A673 (cell line): ENCODE measurements at places on chromosomes 12 and 14. TPM values are rescaled to one million over a fixed set of nuclear protein-coding genes. Genes with fewer than 3 reads are reported as not detected.

Gene ANKRD9
- total RNA-seq = 28.0 and 35.9 TPM in 2 replicates

Gene TBC1D30
- 2.0 and 2.1 TPM in 2 replicates for total RNA-seq

Gene PCED1B
- 2.1 and 3.1 TPM in 2 replicates for total RNA-seq

Gene BEGAIN
- total RNA-seq = 0.84 and 1.3 TPM in 2 replicates

Gene PROX2
- total RNA-seq = not detected in 2 replicates

Gene SERPINA5
- not detected in 2 replicates for total RNA-seq

Gene OR6C2
- not detected in 2 replicates for total RNA-seq

Gene ABCC9
- 0.04 TPM in 1 of 2 replicates, not detected in the other for total RNA-seq

Gene PSMA3
- total RNA-seq = 355 and 375 TPM in 2 replicates

DNA sequence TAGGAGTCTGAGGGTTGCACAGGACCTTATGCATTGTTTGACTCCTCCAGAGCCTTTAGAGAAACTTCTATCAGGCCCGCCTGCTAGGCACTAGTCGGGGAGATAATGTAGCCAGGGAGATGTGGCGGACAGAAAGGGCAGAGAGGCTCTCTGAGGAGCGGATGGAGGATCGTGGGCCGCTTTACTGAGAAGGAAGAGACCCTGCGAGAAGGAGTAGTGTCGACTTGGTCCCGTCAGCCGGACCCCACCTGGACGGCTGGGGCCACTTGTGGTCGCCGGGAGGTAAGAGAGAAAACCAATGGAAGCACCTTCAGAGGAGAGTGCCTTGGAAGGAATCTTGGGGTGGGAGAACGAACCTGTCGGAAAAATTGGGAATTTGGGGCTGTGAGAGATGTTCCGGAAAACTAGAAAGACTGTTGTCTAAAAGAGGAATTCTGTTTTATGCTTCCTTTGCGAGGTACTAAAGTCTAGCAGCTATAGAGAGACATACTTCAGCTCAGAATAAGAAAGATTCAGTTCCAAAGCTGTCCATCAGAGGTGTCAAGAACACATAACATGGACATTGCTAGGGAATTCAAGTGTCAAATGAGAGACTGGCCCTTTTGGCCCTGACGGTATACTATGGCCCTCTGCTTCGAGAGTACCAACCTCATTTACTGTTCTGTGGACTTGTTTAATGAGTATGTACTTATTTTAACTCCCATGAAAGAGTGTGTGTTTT, 660 bp upstream of the MCRS1 start:
- peak overlapping the region; percentile 89 for H3K4me3 ChIP-seq
- peaks cover 8% of the 10 kb centered on the region for H3K4me1 ChIP-seq
- no peak for DNase-seq
- H3K27me3 ChIP-seq = no peaks in the 10 kb centered on the region
- peaks cover 27% of the 10 kb centered on the region for H3K36me3 ChIP-seq
- peak overlapping the region; percentile 96 for H3K27ac ChIP-seq

- no peaks in the 10 kb centered on the region for H3K27me3 ChIP-seq
- H3K36me3 ChIP-seq = no peaks in the 10 kb centered on the region
- no peak overlapping the region for H3K4me3 ChIP-seq
- peaks cover 17% of the 10 kb centered on the region for H3K4me1 ChIP-seq
Measured at GRCh38 chr14:68696266-68696665, 96.6 kb downstream of the ZFP36L1 start.

DNA sequence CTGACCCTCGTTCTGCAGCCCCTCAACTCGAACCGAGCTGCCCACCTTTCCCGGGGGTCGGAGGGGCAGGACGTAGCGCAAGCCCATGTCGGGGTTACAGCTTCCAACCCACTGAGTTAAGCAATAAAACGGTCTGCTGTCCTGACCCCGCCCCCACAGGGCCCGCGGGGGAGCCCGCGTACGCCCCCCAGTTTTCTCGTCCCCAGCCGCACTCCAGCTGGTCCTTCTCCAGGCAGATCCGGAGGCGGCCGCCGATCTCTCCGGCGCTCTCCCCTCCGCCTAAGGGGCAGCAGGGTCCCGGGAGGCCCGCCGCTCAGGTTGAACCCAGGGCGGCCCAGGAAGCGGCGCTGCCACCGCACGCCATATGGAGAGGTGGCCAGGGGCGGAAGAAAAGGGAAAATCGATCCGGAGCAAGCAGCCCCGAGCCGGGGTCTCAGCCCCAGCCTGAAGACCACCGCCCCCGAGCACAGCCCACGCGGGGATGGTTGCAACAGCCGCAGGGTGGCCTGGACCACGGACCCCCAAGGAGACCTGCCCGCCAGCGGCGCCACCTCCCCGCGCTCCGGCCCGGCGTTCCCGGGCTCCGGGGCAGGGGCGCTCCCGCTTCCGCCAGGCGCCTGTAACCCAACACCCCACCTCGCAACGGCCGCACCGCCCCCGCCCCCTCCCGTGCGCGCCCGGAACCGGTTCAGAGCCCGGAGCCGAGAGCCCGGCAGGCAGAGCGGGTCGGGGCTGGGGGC, 760 bp downstream of the ACTN1 start:
- peak; percentile 63 for DNase-seq
- H3K4me1 ChIP-seq = peaks cover 13% of the 10 kb centered on the region
- peaks cover 11% of the 10 kb centered on the region for H3K36me3 ChIP-seq
- H3K27me3 ChIP-seq = no peaks in the 10 kb centered on the region

DNA sequence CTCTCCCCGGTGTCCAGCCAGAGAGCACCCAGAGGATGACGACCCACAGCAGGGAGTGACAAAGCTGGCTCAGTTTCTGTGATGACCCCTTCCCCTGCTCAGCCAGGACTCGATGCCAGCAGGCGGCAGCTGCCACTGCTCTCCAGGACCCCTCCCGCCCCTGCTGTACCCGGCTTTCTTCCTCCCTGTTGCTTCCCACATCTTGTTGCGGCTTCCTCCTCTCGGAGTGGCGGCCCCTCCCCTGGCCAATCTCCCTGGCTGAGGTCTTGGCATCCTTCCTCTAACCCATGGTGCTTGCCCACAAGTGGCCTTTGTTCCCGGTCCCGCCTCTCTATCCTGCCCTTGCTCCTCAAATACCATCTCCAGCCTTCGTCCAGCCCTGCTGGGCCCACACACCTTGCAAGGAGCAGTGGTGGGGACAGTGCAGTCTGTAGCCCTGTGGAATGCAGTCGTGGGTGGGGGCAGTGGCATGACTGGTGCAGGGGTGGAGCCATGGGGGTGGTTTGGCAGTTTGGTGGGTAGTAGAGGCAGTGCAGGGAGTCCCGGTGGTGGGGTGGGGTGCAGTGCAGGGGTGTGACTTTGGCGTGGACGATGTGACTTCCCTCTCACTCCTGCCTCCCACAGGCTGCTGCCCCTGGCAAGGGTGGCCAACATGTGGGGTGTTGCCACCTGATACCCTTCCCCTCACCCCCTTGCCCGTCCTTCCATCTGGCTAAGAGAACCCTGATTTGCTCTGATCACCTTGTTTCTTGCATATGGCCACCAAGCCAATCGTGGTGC, 16.3 kb upstream of the BEGAIN start:
- H3K36me3 ChIP-seq = no peaks in the 10 kb centered on the region
- H3K4me3 ChIP-seq = no peak overlapping the region
- H3K27ac ChIP-seq = no peak overlapping the region
- peaks cover 12% of the 10 kb centered on the region for H3K27me3 ChIP-seq

- no peaks in the 10 kb centered on the region for H3K36me3 ChIP-seq
- DNase-seq = no peak
- H3K4me3 ChIP-seq = no peak overlapping the region
- no peaks in the 10 kb centered on the region for H3K4me1 ChIP-seq
- H3K27me3 ChIP-seq = no peaks in the 10 kb centered on the region
Measured at GRCh38 chr12:114287821-114288525, 118.0 kb downstream of the TBX5 start.

DNA sequence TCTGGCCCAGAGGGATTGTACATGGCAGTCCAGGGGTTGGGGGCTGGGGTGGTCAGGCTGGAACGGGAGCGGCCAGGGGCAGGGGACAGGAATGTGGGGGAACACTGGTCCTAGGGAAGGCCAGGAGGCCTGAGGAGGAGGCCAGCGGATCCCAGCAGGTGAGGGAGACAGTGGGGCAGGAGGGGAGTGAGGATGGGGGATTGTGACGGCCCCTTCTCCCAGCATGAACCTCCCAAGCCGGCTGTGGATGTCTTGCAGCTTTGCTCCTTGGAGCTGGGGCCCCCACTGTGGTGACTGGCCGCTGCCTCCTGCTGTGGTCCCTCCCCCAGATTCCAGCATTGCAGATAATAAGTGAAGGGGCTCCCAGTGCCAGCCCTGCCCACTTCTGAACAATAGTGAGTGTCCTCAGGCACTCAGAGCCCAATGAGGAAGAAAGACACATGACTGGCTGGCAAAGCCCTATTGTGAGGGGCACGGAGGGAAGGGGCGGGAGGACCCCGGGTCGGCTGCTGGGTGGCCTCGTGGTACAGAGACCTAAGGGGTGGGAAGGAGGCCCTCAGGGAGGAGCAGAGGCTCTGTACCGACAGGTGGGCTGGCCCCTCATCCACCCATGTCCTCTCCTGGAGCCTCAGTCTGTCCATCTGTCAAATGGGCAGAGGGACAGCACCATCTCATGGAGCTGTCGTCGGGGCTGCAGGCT, 215.0 kb downstream of the KIF26A start:
- no peak overlapping the region for H3K27ac ChIP-seq
- H3K36me3 ChIP-seq = no peaks in the 10 kb centered on the region
- no peaks in the 10 kb centered on the region for H3K27me3 ChIP-seq
- no peak for DNase-seq
- no peak overlapping the region for H3K4me3 ChIP-seq
- H3K4me1 ChIP-seq = peaks cover 3% of the 10 kb centered on the region

- DNase-seq = no peak
- H3K27me3 ChIP-seq = no peaks in the 10 kb centered on the region
- no peak overlapping the region for H3K27ac ChIP-seq
- H3K4me3 ChIP-seq = peak overlapping the region; percentile 22
- H3K4me1 ChIP-seq = peaks cover 32% of the 10 kb centered on the region
Measured at GRCh38 chr12:51868821-51869495, 18.9 kb upstream of the ANKRD33 start.

DNA sequence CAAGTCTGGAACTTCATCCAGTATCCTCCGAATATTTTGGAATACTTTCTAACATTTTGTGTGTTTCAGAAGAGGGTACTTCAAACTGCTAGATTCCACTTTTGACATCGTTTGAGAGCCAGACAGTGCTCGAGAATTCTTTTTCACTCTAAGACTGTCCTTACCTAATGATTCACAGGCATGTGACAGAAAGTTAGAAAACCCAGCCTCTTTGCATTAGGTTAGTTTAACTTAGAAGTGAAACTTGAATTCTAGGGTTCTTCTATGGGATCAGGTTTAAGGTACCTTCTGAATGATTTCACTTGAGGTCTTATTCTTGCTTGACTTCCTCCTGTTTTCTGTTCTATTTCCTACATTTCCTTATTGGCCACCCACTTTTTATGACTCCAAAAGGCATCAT, 431.8 kb downstream of the SLC6A15 start:
- no peak overlapping the region for H3K4me3 ChIP-seq
- H3K27ac ChIP-seq = no peak overlapping the region
- no peak for DNase-seq

DNA sequence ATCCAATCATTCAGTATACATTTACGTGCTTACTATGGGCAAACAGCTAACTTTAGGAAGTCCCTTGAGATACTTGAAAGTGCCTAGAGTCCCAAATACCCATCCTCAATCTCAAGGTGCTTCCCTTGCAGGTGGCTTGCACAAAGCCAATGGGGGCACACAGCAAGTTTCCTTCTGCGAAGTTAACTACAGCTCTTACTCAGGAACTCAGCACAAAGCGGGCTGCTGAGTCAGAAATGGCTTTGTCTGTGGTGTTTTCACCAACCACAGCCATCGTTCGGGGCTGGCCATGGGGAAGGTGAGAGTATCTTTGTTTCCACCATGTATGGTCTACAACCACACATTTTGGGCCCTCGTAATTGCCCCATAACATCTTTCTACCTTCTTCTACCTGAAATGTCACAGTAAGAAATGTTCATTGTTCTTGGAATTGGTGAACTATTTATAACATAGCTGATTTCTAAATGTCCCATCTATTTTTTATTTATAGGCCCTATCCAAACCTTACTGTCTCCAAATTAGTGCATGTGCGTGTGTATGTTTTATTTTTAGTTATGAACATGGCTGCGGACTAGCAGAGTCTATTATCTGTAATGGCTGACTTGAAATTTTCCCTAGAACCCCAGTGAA, 13.9 kb downstream of the MFAP5 start:
- H3K27me3 ChIP-seq = peaks cover 6% of the 10 kb centered on the region
- no peaks in the 10 kb centered on the region for H3K4me1 ChIP-seq
- no peaks in the 10 kb centered on the region for H3K36me3 ChIP-seq
- H3K27ac ChIP-seq = no peak overlapping the region
- no peak for DNase-seq
- no peak overlapping the region for H3K4me3 ChIP-seq

GRCh38 chr12:89490922-89491321, 33.7 kb downstream of the GALNT4 start:
- DNase-seq = no peak
- no peak overlapping the region for H3K4me3 ChIP-seq
- H3K27me3 ChIP-seq = no peaks in the 10 kb centered on the region
- H3K36me3 ChIP-seq = no peaks in the 10 kb centered on the region
- no peak overlapping the region for H3K27ac ChIP-seq

GRCh38 chr14:35197015-35197414, 74.7 kb downstream of the PRORP start:
- H3K4me3 ChIP-seq = no peak overlapping the region
- H3K27ac ChIP-seq = no peak overlapping the region
- no peaks in the 10 kb centered on the region for H3K4me1 ChIP-seq
- no peaks in the 10 kb centered on the region for H3K27me3 ChIP-seq
- DNase-seq = no peak

DNA sequence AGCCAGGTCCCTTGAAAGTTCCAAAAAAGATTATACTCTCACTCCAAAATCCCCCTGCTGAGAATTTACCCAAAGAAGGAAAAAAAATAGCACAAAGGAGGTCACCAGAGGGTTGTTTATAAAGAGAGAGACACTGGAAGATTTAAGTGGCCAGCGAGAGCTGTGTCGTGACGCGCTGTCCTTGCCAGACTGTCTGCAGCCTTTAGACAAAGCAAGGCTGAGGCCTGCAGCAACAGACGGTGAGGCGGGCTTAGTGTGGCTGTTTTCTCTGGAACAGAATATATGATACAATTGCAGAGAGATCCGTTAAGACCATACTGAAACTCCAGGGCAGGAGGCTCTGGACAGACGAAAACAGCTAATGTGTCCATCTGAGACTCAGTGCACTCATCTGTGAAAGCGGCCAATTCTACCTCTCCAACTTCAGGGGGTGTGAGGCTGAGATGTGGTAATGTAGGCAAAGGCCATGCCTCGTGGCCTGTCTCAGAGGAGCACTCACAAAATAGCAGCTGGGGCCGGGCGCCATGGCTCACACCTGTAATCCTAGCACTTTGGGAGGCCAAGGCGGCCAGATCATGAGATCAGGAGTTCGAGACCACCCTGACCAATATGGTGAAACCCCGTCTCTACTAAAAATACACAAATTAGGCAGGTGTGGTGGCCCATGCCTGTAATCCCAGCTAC, 36.2 kb downstream of the ANAPC7 start:
- no peaks in the 10 kb centered on the region for H3K27me3 ChIP-seq
- DNase-seq = no peak
- no peak overlapping the region for H3K4me3 ChIP-seq
- H3K27ac ChIP-seq = no peak overlapping the region
